ENCODE measurements at places on chromosomes 7 and 10. TPM values are rescaled to one million over a fixed set of nuclear protein-coding genes. Genes with fewer than 3 reads are reported as not detected.

DNA sequence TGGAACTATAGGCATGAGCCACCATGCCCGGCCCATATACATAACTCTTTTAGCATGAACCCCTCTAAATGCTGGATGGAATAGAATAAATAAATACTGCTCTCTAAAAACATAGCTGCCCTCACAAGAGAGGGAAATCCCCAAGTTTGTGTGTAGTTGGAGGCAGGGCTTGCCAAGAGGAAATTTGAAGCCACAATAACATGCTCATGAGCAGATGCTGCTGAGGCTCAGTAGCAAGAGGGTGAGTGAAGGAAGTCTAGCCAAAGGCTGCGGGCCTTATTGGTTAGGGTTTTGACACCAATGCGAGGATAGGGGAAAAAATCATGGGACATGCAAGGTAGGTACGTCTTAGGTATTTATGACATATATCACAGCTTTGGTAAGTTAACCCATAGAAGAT, 17.3 kb downstream of the TPK1 start:
- H3K27ac ChIP-seq = no peak overlapping the region
- H3K4me1 ChIP-seq = no peaks in the 10 kb centered on the region
- peak; percentile 35 for DNase-seq

DNA sequence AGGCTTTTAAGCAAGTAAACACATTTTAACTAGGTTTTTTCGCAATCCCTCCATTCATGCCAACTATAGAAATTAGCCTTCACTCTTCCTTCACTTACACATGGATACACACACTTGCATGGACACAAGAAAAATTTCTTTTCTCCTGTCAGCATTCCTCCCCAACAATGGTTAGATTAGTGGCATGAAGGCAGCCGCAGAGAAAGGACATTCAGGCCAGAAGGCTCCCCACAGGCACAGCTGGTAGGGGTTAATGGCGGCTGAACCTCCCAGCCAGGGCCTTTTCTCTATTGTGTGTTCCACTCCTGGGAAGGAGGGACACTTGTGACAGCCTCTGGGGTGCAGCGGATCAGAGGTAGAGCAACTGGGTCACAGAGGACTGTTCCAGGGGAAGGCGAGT, 255.0 kb upstream of the SP8 start:
- H3K36me3 ChIP-seq = no peaks in the 10 kb centered on the region
- no peak overlapping the region for H3K4me3 ChIP-seq
- no peaks in the 10 kb centered on the region for H3K27me3 ChIP-seq
- H3K27ac ChIP-seq = no peak overlapping the region
- no peaks in the 10 kb centered on the region for H3K4me1 ChIP-seq

DNA sequence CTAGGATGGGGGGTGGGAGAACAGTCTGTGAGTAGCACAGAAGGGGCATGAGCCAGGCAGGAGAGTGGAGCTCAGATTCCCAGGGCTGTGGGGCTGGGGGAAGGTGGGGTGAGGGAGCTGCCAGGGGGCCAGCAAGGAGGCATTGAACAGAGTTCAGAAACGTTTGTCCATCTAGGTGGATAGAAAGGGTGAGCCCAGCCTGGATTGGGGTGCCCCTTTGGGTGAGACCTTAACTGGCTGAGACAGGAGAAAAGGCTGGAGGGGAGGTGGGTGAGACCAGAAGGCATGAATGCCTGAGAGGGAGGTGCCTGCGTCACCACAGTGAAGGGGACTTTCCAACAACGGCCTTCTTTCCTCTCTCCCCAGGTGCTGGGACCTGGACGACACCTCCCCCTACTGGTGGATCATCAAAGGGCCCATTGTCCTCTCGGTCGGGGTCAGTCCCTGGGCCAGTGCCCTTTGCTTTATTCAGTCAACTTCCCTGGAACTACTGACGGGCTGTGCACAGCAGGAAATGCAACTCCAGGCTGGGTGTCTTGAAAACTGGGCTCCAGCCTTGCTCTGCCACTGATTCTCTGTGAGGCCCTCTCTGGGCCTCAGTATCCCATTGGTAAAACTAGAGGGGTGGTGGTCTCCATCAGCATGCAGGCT, 11.0 kb downstream of the GHRHR start:
- no peaks in the 10 kb centered on the region for H3K36me3 ChIP-seq
- no peaks in the 10 kb centered on the region for H3K4me1 ChIP-seq

- no peak overlapping the region for H3K27ac ChIP-seq
- no peak overlapping the region for H3K4me3 ChIP-seq
- no peaks in the 10 kb centered on the region for H3K4me1 ChIP-seq
- no peaks in the 10 kb centered on the region for H3K27me3 ChIP-seq
- H3K36me3 ChIP-seq = no peaks in the 10 kb centered on the region
- no peak for DNase-seq
These were observed 239.7 kb upstream of the PLXDC2 start for GRCh38 chr10:19576576-19576975.

GRCh38 chr7:14480281-14480680, 422.3 kb downstream of the DGKB start:
- H3K27ac ChIP-seq = no peak overlapping the region
- H3K36me3 ChIP-seq = no peaks in the 10 kb centered on the region
- H3K4me3 ChIP-seq = no peak overlapping the region
- DNase-seq = no peak
- H3K4me1 ChIP-seq = no peaks in the 10 kb centered on the region

- H3K4me1 ChIP-seq = peaks cover 38% of the 10 kb centered on the region
- H3K36me3 ChIP-seq = peaks cover 48% of the 10 kb centered on the region
- H3K27ac ChIP-seq = peak overlapping the region; percentile 20
- H3K27me3 ChIP-seq = no peaks in the 10 kb centered on the region
These were observed 35.5 kb upstream of the DGKI start for GRCh38 chr7:137882261-137882668.

DNA sequence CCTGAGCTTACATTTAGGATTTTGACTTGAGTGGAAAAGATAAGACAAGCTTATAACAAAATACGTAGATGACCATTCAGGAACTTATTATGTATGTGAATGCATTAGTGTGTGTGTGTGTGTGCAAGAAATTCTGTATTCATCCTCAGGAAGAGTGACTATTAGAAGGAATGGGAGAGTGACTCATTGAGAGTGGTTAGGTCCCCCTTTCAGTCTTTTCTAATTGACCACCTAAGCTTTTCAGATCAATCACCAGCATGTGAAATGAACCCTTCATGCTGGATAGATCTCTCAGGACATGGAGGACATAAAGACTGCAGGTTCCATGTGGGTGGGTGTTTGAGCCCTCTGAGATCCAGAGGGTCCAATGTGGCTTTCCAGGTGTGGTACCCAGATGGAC, 153.5 kb downstream of the MBL2 start:
- H3K27ac ChIP-seq = no peak overlapping the region
- H3K4me3 ChIP-seq = no peak overlapping the region
- H3K36me3 ChIP-seq = no peaks in the 10 kb centered on the region
- DNase-seq = no peak

GRCh38 chr7:151396328-151396970, 13.4 kb downstream of the WDR86 start:
- peaks cover 8% of the 10 kb centered on the region for H3K4me1 ChIP-seq
- no peak overlapping the region for H3K27ac ChIP-seq
- H3K4me3 ChIP-seq = no peak overlapping the region

- H3K27ac ChIP-seq = peak overlapping the region; percentile 19
- H3K27me3 ChIP-seq = no peaks in the 10 kb centered on the region
- no peaks in the 10 kb centered on the region for H3K36me3 ChIP-seq
- no peak overlapping the region for H3K4me3 ChIP-seq
These were observed 842 bp downstream of the SEMA3A start for GRCh38 chr7:84193747-84194146.

DNA sequence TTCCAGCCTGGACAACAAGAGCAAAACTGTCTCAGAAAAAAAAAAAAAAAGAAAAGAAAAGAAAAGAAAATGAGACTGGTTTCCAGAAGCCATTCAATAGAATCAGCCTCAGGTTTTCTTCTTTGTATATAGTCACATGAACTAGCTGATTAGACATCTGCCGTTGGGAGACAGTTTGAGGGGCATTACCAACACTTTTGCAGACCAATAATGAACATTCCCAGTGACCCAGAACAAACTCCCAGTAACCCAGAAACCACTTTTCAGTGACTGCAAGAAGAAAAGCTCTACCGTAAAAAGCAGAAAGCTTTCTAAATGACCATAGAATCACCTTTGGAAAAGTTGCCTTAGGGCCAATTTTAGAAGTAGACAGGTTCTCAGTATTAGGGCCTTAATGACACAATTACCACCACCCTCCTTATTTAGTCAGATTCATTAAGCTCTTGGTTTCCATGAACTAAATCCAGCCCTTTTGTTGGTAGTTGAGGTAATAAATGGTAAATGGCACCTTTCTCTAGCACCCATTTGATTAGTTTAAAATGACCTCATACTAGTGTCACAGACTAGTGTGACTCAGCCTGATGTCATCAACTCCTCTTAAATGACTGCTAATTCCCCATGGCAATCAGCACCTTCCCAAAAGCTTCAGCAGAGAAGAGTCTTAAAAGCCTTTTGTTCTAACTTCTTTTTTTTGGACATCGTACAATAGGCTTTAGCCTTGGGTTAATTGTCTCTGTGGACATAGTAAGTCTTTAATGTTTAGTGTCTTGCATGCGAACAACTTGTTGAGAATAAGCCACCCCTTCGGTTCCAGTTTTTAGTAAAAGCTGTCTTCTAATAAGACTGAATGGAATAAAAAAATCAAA, 33.6 kb upstream of the XRCC2 start:
- no peak overlapping the region for H3K4me3 ChIP-seq
- no peaks in the 10 kb centered on the region for H3K36me3 ChIP-seq
- H3K4me1 ChIP-seq = no peaks in the 10 kb centered on the region
- H3K27me3 ChIP-seq = no peaks in the 10 kb centered on the region

- no peak for DNase-seq
- no peaks in the 10 kb centered on the region for H3K27me3 ChIP-seq
- peaks cover 7% of the 10 kb centered on the region for H3K4me1 ChIP-seq
- H3K27ac ChIP-seq = no peak overlapping the region
- H3K36me3 ChIP-seq = no peaks in the 10 kb centered on the region
These were observed 5.0 kb downstream of the TSPAN33 start for GRCh38 chr7:129149511-129149910.

DNA sequence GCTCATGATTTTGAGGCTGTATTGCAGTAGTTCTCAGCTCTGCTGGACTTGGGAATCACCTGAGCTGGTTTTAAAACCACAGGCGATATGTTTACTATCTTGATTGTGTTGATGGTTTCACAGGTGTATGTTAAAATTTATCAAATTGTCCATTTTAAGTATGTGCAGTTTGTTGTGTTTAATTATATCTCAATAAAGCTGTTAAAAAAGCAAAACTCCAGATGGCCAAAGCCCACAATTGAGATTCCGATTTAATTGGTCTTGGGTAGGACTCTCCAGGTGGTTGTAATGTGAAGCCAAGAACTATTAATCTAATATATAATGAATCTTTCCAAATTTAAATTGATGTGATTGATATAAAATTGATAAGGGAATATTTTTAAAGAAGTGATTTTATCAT, 48.6 kb downstream of the NRCAM start:
- peaks cover 27% of the 10 kb centered on the region for H3K4me1 ChIP-seq
- no peaks in the 10 kb centered on the region for H3K27me3 ChIP-seq
- H3K4me3 ChIP-seq = no peak overlapping the region
- DNase-seq = no peak
- H3K27ac ChIP-seq = no peak overlapping the region

DNA sequence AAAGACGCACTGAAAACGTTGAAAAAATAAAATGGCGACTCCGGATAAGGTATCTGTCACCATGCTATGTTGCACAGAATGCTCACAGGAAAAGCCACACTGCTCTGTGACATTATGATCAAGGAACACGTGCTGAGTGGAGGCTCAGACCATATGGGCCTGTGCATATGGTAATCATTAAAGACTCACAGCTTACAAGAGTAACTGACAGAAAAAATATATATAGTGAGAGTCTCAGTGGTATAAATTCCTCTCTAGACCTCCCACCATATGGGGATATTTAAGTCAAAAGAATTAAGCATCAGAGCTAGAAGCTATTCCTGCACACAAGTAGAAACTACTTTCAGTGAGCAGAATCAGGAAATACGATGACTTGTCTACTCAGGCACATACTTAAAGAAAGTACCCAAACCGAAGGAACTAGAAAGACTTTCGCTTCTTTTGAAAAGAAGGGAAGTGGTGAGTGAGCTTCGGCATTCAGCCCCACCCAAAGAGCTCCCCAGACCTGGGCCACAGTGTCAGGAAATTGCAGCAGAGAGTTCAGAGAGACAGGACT, 65.1 kb upstream of the MPP7 start:
- DNase-seq = peak; percentile 6
- H3K27ac ChIP-seq = no peak overlapping the region
- no peaks in the 10 kb centered on the region for H3K36me3 ChIP-seq
- no peak overlapping the region for H3K4me3 ChIP-seq

GRCh38 chr7:1919539-1920265, 249.6 kb downstream of the ELFN1 start:
- H3K4me1 ChIP-seq = peaks cover 6% of the 10 kb centered on the region
- DNase-seq = peak; percentile 55

DNA sequence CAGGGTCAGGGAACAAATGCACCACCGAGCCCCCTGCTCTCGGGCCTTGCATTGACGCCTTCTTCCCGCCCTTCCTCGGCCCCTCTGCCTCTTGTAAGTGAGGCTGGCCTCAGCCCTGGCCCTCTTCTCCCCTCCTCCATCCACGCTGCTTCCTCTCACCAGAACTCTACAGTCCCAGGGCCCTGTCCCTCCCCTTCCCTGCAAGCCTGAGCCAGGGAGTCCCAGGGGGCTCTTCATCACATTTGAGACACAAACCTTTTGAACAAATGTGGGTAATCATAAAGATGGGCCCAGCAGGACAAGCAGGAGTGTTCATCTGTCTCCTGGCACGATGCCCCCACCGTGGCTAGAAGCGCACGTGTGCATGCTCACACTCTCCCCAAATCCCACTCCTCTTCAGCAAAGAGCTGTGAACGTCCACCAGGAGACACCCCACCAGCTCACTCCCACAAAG, 57.7 kb downstream of the SLIT1 start:
- no peak overlapping the region for H3K27ac ChIP-seq
- DNase-seq = no peak
- no peak overlapping the region for H3K4me3 ChIP-seq
- H3K36me3 ChIP-seq = no peaks in the 10 kb centered on the region

DNA sequence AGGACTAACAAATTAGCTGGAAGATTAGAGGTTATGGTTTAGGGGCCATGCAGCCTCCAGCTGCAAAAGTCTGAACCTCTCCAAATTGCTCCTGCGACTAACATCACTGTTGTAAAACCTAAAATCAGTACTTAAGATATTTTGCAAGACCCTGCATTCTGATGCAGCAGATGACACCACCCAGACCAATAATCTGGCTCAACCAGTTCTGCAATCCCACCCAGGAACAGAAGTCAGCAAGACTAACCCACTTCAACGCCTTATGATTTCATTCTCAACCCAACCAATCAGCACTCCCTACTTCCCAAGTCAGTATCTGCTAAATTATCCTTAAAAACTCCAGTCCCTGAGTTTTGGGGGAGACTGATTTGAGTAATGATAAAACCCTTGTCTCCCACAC, 250.8 kb upstream of the MBL2 start:
- H3K4me1 ChIP-seq = no peaks in the 10 kb centered on the region
- no peak for DNase-seq
- peak overlapping the region; percentile 41 for H3K27ac ChIP-seq
- H3K36me3 ChIP-seq = no peaks in the 10 kb centered on the region
- no peaks in the 10 kb centered on the region for H3K27me3 ChIP-seq

Gene GSDME
- total RNA-seq = 21.8 TPM

Gene GPR26
- total RNA-seq = not detected

Gene COMMD3
- 41.3 TPM for total RNA-seq

Gene LHFPL3
- not detected for total RNA-seq

Gene SPDYE8
- total RNA-seq = not detected

Gene TMEM184A
- 3.0 TPM for total RNA-seq

Gene GRM8
- 9.5 TPM for total RNA-seq

Gene GJD4
- total RNA-seq = not detected

Gene PRF1
- 1.4 TPM for total RNA-seq

All from thyroid gland (tissue), 4 donors.